ENCODE measurements at places on chromosomes 11 and 22.

DNA sequence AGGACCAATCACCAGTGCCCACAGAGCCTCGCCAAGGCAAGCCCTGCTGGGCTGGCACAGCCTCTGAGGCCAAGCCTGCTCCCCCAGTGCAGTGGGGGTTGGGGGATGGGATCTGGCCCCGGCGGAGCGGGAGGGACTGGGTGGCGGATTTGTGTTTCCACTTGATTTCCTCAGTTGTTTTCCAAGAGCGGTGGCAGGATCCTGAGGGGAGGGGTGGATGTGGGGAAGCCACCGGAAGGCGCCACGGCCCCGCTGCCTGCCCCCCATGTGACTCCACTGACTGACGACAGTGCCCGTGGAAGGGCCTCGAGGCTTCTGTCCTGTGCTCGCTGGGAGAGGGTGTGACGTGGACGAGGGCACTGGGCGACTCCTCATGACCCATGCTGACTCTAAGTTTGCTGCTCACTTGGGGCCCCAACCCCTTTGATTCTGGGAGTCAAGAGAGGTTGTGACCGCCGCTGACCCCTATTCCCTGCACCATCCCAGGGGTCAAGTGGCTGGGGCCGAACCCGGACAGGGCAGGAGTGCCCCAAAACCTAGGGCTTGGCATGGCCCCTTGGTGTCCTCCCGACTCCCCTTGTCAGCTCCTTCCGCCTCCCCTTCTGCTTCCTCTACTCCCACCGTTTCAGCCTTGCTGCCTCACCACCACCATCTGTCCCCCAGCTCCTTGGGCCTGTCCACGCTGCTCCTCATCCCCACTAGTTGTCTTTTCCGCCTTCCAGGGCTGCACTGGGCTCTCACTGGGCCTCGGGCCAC lies 23.5 kb upstream of the PICK1 start:
- no peak for DNase-seq

DNA sequence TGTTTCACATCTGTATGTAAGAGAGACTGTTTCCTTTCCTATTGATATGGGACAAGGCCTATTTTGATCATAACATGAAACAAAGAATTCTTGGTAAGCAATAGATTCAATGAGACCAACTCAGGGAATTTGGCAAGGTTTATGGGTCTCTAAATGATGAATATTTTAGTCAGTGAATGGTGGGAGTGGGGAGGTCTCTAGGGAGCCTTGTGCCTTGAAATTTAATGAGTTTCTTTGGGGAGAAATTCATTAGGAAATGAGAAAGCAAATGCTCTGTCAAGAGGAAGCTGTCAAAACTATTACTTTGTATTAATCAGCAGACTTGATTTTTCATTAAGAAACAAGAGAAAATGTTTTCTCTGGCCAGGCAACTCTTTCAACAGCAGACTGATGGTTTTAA lies 921.7 kb upstream of the API5 start:
- DNase-seq = no peak

DNA sequence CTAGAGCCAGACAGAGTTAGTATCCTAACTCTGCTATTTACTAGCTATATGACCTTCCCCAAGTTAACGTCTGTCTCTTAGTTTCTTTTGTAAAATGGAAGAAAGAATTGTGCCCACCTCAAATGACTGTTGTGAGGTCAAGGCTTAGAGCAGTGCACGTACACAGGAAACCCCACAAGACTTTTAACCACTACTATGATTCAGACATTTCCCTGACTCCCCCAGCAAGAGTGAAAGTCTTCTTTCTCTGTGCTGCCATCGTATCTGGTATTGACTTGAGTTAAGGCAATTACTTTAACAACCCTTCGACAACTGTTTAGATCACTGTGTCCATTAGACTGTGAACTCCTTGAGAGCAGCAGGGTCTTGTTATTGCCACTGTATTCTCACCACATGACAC lies 2.6 kb upstream of the OR52W1 start:
- no peak for DNase-seq

- DNase-seq = no peak
Observed at GRCh38 chr11:73961321-73961720, 10.5 kb downstream of the DNAJB13 start.

- DNase-seq = no peak
Observed at GRCh38 chr11:33976495-33977199, 74.9 kb upstream of the CAPRIN1 start.

- no peak for DNase-seq
Observed at GRCh38 chr11:133065847-133066485, 466.3 kb downstream of the OPCML start.

- DNase-seq = no peak
Observed at GRCh38 chr11:75280770-75281468, 40.3 kb downstream of the TPBGL start.
